ENCODE measurements at places on chromosomes 16 and 17.

GRCh38 chr17:27989046-27989445, 53.4 kb upstream of the NLK start:
- no peak for DNase-seq

- DNase-seq, result no peak
These were observed 190.6 kb downstream of the MAF start for GRCh38 chr16:79409978-79410377.

GRCh38 chr17:56291226-56291805, 138.0 kb downstream of the ANKFN1 start:
- no peak for DNase-seq

GRCh38 chr17:1697681-1698080, 12.5 kb downstream of the TLCD2 start:
- no peak for DNase-seq

- no peak for DNase-seq
These were observed 31.3 kb downstream of the TVP23A start for GRCh38 chr16:10787304-10787703.

DNA sequence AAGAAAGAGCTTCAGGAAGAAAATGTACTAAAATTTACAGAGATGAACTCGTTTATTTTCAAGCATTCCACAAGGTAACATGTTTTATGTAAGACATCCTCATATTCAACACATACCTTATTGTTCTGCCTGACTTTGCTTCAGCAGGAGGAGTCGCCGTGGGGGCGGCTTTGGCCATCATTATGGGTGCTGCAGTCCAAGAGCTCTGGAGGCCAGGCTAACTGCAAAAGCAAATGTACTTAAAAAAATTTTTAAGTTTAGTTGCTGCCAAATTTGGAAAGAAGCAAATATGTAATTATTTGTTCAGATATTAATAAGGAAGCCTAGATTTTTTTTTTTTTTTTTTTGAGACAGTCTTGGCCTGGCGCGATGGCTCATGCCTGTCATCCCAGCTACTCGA, 4.1 kb upstream of the SPG7 start:
- no peak for DNase-seq

DNA sequence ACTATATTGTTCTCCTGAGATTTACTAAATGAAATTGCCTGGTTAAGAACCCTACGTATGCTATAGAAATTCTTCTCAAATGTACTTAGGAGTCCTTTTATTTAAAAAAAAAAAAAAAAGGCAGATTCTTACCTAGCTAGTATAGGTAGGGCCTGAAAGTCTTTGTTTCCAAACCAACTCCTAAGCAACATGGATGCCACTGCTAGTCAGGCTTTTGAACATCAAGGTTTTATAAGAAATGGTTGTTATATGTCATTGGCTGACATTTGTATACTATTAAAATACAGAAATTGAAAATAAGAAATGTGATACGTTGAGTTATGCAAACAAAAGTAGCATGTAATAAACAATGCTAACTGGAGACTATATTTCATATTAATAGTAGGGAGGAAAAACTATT, 1.2 kb downstream of the EVI2A start:
- no peak for DNase-seq

- no peak for DNase-seq
These were observed 13.2 kb upstream of the RBFOX3 start for GRCh38 chr17:79623786-79624717.

DNA sequence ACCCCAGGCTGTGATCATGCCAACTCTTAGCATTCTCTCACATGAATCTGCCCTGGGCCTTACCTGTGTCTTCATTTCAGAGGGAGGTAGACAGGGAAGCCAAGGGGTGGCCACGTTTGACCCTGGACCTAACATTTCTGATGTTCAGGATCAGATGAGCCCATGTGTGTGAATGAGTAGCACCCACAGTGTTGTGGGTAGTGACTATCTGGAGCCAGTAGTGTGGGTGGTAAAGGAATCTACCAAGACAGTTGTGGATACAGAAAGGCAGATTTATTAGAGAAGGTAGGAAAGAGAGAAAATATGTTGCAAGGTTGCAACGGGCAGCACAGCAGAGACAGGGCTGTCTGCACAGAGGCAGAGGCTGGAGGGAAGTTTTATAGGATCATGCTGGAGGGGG, 60.5 kb downstream of the TK2 start:
- DNase-seq, result no peak

- no peak for DNase-seq
These were observed 53.7 kb downstream of the WDR45B start for GRCh38 chr17:82594571-82594970.

DNA sequence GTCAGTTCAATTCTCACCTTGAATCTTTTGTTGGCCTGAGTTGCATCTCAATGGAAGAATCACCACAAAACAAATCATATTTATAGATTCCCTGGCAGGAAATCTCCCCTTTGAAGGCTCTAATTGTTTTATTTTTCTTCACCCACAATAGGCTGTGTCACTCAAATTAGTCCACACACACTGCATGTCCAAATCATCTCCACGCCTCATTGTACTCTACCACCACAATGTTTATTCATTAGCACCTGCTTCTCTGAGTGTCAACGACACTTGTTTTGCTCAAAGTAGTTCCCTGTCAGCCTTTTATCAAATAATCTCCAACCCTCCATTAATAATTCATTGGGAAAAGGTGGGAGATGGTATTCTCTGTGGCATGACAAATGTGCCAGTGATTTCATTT, 164.3 kb downstream of the ABCC12 start:
- no peak for DNase-seq

DNA sequence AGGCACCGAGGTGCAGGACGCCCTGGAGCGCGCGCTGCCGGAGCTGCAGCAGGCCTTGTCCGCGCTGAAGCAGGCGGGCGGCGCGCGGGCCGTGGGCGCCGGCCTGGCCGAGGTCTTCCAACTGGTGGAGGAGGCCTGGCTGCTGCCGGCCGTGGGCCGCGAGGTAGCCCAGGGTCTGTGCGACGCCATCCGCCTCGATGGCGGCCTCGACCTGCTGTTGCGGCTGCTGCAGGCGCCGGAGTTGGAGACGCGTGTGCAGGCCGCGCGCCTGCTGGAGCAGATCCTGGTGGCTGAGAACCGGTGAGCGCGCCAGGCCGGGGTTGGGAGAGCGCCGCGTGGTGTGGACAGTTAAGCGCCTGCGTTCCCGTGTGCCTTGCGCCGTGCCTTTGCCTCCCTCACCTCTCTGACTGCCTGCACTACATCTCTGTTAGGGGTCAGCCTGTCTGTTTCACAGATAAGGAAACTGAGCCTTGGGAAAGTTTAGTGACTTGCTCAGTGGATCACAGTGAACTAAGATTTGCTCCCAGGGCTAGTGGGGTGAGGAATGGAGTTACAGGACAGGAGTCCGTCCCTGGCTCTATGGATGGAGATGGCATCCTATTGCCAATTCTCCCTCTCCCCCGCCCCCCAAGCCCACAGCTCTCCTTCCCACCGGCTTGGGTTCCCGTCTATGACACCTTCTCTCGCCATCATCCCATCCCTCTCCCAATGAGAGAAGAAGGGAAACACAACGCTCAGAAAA, 880 bp downstream of the SARM1 start:
- no peak for DNase-seq
